ENCODE measurements at places on chromosomes 11 and 22.

- DNase-seq: no peak
Observed at GRCh38 chr22:38162881-38163843, 18.5 kb downstream of the PLA2G6 start.

DNA sequence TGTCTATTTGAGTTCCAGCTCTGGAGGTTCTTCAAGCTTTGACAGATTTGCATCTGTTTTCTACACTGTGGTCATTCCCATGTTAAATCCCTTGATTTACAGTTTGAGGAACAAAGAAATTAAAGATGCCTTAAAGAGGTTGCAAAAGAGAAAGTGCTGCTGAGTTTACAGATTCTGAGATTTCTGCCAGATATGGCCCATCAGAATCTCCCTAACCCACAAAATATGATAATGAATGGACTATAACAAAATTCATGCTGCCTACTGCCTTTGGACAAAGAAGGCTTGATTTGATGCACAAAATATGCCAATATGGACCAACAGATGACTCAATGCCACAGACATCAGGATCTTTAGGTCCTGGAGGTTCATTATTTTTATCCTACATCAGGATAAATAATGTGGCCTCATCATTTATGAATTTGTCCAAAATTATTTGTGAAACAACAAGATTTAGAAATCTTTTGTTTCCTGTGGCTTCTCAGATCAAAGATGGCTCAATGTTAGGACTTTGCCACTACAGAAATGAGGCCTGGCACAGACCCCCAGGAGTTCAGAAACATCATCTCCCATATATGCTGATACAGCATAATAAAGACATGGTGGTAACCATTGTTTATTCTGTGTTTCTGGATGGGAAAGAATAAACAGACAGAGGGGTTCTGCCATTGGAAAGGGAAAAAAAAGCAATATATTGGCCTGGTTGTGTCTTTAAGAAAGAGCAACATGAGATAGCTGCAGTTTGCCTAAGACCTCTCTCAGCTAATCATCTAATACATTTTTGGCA, 6.7 kb downstream of the OR5AN1 start:
- no peak for DNase-seq

DNA sequence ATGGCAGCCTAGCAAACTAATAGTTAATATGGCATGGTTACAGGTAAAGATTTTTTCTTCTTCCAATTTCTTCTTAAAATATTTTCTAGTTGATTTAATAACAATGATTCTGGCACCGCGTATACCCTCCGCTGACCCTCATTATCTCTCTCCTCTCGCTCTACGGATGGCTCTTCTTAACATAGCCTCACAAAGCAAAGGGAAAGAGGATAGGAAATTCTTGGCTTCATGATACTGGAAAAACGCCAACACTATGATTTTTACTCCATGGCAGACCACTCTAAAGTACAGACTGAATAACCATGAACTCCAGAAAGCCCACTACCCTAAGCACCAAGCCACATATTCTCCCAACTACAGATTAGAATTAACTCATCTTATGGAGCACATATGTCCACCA, 6.1 kb downstream of the PI4KA start:
- DNase-seq: no peak

DNA sequence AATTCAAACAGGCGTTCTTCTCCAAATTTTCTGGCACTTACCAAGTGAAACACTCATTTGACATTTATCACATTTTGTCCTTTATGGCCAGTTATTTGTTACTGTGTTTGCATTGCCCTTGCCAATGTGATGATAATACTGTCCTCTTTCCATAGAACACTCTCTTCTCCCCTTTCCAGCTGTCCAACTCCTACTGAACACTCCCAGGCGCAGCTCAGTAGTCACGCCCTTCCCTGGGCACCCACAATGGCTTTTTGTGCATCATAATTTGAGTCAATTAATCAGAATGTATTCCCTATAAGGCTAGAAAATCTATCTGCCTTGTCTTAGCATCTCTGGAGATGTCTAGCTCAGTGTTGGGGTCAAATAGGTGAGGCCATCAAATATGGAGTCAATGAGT, 21.2 kb upstream of the B3GAT1 start:
- no peak for DNase-seq

DNA sequence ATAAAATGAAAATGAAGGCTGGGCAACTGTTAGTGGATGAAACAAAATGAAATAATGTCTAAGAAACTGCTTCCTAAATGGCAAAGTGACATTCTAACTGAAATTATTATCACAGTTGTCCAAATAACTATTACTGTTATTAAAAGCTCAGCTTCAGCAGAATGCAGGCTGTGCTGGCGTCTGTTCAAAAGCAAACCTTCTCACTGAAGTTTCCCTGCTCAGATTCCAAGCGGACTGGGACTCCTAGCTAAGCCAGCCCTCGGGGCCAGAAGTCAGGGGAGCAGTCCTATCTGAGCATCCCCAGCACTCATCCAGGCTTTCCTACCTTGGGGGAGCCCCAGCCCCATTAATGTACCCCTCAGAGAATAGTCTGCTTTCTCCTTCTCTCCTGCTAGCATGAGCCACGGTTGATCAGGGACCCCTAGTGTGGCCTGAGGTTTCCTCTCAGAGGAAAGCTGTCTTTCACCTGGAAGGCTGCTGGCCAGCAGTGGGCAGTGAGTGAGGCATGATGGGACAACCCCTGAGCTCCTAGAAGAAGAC, 1167.3 kb downstream of the TBC1D22A start:
- no peak for DNase-seq

DNA sequence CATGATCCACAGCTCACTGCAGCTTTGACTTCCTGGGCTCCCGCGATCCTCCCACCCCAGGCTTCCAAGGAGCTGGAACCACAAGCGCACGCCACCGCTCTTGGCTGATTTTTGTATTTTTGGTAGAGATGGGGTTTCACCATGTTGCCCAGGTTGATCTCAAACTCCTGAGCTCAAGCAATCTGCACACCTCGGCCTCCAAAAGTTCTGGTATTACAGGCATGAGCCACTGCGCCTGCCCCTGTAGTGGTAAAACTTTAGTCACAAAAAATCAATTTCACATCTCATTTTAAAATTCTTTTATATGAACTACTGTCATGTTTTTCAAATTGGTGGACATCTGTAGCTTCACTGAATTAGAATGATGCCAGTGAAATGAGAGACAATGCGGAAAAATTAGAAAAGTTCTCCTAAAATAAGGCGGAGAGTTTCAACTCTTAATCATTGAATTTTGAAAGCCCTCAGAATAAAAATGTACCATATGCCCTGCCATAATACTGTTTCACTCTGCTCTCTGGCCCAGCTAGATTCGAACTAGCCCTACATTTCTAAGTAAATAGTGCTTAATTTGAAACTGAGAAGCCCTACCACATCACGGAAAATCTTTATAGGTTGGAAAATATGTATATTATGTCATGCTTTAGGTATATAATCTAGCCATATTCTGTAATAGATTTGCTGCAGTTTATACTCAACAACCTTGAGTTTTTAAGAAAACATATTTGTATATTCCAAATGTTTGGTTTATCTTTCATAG, 78.7 kb downstream of the HORMAD2 start:
- DNase-seq: no peak

- no peak for DNase-seq
Observed at GRCh38 chr11:3885855-3886254, 30.4 kb downstream of the STIM1 start.

GRCh38 chr22:40044870-40045834, 50.4 kb downstream of the FAM83F start:
- peak; percentile 59 for DNase-seq

DNA sequence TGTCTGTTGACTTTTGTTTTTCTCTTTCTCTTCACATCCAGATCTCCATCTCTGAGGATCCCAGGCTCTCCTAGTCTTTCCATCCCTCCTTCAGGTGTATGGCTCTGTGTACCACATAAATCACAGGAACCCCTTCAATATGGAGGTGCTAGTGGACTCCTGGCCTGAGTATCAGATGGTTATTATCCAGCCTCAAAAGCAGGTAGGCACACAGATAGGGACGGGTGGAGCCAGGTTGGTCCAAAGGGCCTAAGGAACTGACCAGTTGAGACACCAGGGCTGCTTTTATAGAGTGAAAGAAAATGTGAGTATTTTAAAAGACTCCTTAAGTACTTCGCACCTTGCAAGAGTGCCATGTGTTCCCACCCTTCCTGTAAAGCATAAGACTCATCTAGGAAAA, 39.9 kb downstream of the GLYATL1 start:
- DNase-seq: no peak

DNA sequence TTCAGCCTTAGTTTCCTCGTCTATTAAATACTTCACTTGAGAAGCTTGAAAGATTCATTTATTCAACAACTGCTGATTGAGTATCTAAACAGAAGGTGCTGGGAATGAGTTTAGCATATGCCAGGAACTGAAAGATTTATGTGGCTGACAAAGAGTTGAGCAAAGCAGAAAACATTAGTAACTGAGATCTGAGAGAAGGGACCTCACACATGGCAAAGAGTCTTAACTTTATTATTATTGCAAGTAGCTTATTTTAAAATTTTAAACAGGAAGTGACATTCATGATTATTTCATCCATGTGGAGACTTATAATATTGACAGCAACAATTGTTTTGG, 133.6 kb downstream of the CASP12 start:
- DNase-seq: no peak

GRCh38 chr11:94472916-94473799, 20.5 kb downstream of the MRE11 start:
- DNase-seq: no peak

- DNase-seq: no peak
Observed at GRCh38 chr11:123413636-123414035, 16.4 kb upstream of the GRAMD1B start.

- DNase-seq: no peak
Observed at GRCh38 chr11:117249571-117249970, 17.1 kb downstream of the RNF214 start.

GRCh38 chr22:45689211-45689610, 17.6 kb downstream of the ATXN10 start:
- no peak for DNase-seq

DNA sequence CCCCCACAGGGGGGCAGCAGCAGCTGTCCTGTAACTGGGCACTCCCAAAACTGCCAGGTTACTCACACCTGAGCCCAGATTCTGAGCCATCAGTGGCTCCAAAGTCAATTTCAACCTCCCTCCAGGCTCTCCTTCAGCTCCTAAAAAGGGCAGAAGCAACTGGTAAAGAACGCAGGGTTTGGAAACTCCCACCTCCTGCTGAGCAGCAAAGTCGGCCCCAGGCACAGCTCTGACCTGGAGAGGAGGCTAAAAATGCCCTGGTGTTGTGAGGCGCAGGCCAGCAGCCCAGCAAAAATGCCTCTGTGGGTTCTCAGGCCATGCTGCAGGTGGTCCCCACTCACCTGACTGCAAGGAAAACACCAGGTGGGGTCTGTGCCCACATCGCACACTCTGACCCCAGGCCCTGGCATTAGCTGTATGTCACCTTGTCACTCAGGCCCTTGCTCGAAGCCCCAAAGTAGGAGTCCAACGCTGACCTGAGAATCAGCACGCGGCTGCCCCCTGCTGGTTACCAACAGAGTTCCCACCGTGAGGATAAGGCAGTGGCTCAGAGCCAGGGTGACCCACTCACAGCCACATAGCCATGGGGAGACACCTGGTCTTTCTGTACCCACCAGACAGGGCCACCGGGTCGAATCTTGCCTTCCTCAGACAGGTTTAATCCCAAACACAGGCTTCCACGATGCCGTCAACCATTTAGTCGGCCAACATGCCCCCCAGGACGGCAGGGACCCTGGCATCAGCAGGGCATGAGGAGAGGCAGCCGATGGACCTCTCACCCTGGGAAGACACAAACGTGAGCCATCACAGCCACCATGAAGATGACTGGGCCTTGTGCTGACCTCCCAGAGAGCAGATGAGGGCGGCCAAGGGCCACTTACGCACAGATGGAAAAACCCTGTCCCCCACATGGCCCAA, 11.1 kb downstream of the POLR3H start:
- DNase-seq: peak; percentile 66

Data from left hindlimb (tissue), 1 donor.